ENCODE measurements at places on chromosomes 2 and 18.

GRCh38 chr2:29269765-29270109 lies 154.5 kb downstream of the CLIP4 start:
- DNase-seq: no peak

- DNase-seq: no peak
Measured at GRCh38 chr18:59783138-59783537, 85.9 kb upstream of the CCBE1 start.

- DNase-seq: no peak
Measured at GRCh38 chr18:41323044-41323443, 632.0 kb upstream of the PIK3C3 start.

DNA sequence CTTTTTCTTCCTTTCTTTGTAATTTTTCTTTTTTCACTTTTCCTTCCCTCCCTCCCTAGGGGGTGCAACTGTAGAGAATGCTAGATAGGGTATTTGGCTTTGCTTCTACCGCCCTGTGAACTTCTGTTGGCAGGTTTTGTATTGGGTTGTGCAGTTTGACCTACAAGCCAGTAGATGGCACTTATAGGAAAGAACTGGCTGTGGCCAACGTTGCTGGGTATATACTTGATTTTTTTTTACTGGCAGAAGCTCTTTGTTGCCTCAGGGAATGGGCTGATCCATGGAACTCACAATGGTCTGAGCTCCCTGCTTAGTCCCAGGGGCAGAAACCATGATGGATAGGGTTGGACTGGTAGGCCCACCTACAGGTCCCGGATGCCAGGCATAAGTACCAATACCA lies 1019.5 kb upstream of the LRRTM1 start:
- DNase-seq: no peak

GRCh38 chr18:5175378-5175777 lies 21.7 kb downstream of the AKAIN1 start:
- DNase-seq: no peak

GRCh38 chr18:12895014-12895413 lies 11.0 kb upstream of the PTPN2 start:
- DNase-seq: no peak

GRCh38 chr2:202064171-202064880 lies 8.7 kb upstream of the KIAA2012 start:
- no peak for DNase-seq

DNA sequence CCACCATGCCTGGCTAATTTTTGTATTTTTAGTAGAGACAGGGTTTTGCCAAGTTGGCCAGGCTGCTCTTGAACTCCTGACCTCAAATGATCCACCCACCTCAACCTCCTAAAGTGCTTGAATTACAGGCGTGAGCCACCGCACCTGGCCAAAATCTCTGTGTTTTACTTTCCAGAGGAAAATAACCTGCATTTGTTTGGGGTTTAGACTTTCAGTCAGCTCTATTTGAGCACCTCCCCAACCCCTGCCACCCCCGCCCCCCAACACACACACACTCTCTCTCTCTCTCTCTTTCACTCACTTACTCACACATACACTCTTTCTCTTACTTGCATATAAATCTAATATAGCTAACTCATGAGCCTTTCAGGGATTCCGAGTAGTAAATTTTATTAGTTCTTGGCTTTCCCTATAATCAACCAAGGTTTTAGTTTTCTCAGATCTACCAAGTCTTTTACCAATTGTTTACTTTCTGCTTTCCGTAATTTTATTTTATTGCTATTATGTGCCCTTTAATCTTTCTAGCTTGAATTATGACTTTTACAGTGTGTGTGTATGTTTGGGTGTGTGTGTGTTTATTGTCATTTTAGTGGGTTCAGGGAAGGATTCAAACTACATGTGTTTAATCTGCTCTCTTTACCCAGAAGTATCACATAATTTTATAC lies 24.5 kb downstream of the MFSD6 start:
- DNase-seq: no peak

GRCh38 chr18:8011906-8012305 lies 444.8 kb downstream of the PTPRM start:
- no peak for DNase-seq

DNA sequence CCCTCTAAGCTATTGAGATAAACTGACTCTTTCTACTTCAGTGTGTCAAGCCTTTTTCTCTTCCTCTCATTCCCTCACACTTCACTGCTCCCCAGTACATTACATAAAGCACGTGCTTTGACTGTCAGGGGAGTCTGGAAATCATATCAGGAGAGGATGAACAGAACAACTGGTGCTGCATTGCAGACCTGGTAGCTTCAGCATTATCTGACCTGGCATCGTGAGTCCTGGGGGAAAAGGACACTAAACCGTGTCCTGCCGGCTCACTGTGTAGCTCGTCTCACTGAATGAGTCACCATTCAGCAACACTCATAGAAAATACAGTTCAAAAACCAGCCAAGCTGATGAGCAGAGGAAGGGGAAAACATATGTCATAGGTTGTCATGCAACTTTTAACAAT lies 108.5 kb upstream of the UNC80 start:
- DNase-seq: no peak

GRCh38 chr2:217573571-217573970 lies 429.2 kb downstream of the TNS1 start:
- no peak for DNase-seq

GRCh38 chr2:84858937-84859336 lies 21.9 kb downstream of the TRABD2A start:
- DNase-seq: no peak

- DNase-seq: no peak
Measured at GRCh38 chr2:205197468-205198139, 484.7 kb upstream of the NRP2 start.

- no peak for DNase-seq
Measured at GRCh38 chr2:229244975-229245374, 26.1 kb downstream of the PID1 start.

DNA sequence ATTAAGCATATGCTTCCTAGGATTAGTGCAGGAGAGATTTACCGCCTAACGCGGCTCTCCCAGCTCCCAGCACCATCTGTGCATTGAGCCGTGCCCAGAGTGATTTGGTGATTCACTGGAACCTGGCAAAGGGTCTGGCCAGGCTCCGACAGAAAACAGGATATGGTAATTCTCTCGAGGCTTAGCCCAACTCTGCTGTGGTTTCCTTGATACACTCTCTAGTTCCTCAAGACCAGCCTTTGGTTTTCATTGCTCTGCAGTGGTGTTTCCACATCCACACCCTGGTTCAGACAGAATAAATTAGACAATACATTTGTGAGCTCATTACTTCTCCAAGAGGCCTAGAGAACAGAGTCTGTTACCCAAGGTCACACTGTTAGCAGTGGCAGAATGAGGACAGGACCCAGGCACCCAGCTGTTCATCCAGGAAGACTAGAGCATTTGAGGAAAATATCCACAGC lies 23.0 kb upstream of the SMAD2 start:
- DNase-seq: no peak

DNA sequence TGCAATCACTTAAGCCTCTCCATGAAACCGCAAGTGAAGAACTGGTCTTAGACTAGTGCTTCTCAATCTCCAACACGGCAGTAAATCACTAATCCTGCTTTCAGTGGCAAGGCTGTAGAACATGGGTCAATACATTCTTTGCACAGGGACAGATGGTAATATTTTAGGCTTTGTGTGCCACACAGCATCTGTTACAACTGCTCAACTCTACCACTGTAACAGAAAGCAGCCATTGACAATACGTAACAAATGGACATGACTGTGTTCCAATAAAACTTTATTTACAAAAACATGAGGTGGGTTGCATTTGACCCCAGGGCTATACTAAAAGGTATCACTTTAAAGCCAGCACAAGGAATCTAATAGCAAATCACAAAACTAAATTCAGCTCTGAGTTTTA lies 51.1 kb downstream of the RNF152 start:
- DNase-seq: no peak

- DNase-seq: no peak
Measured at GRCh38 chr2:134623046-134623445, 95.8 kb downstream of the TMEM163 start.

DNA sequence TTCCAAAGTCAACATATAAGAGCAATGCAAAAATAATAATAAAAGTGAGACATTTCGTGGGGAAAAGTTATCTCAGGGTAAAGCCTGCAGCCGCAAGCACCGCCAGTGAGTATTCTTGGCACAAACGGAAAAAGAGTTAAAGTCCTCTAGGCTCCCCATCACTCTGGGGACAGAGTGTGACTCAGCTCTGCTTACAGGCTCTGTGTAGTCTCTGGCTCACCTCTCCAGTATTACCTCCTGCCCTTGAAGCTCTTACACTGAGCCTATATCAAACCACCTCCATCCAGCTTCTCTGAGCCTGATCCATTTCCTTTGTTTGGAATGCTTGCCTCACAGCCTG lies 55.5 kb downstream of the MTHFD2 start:
- no peak for DNase-seq

DNA sequence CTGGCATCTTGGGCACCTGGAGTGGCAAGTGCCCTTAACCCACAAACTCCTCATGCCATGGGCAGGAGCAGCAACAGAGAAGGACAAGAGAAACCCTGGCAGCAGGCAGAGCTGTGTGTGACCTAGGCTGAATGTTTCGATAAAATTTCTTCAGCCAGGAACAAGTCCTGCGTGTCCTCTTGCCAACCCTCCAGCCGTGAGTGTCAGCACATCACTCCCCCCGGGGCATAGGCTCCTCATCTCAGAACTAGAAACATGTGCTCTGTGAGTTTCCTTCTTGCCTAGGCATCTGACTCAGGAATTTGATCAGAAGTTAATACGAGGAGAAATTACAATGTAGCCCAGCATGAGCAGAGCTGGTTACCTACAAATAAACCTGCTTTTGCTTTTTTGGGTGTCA lies 2.2 kb downstream of the ABCG8 start:
- no peak for DNase-seq

- DNase-seq: no peak
Measured at GRCh38 chr2:122112216-122113005, 357.0 kb downstream of the TSN start.

GRCh38 chr18:10400534-10401307 lies 53.7 kb upstream of the APCDD1 start:
- DNase-seq: no peak

DNA sequence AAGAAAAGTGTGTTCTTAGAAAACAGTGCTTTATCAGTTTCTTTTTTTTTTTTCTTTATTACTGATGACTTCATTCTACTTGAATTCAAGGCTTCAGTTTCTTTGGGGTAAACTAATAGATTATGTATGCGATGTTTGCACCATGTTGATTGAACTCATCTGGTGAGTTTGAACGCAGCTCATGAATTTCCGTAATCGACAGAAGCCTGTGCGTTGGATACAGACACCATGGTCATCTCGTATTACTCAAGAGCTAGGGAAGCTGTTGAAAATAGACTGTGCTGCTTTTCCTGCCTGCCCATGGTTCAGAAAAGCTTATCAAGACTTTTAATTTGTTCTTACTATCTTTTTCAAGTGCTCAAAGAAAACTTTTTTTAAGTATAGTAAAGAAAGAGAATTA lies 185.5 kb upstream of the NRP2 start:
- DNase-seq: no peak

- DNase-seq: no peak
Measured at GRCh38 chr2:157809212-157809611, 66.9 kb downstream of the ACVR1 start.

DNA sequence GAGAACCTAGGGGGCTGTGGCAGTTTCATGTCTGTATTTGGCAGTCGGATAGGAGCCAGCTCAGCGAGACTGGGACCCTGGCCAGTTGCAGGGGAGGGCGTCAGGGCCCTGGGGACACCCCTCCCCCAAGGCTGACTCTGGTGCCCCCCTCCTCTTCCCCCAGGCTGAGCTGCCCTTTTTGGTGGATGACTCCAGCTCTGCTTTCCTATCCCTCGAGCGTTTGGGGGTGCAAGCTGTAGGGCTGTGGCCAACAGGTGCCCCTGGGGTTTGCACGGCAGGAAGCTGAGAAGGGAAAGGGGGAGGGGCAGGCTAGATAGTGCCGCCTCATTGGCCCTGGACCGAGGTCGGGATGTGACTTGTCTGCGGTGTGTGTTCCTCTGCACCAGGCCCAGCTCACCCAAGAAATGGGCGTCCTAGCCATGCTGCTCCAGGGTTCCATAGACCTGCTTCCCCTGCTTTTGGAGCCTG lies 26.4 kb downstream of the SPEG start:
- no peak for DNase-seq

DNA sequence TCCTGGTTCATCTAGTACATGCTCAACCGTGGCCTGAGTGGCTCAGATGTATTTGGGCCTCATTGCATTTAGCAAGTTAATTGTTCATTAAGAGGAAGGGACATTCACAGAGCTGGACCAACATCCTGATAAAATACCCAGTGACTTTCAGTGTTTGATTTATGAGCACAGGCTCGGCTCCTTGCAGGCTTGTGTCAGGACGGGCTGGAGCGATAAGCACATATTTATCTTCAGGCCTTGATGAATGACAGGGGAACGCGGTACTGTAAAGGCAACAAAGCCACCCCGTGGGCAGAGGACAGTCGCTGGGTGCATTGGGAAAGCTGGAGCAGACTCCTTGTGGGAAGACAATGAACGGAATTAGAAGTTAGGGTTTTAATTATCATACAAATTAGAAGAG lies 548.6 kb upstream of the HS6ST1 start:
- no peak for DNase-seq

DNA sequence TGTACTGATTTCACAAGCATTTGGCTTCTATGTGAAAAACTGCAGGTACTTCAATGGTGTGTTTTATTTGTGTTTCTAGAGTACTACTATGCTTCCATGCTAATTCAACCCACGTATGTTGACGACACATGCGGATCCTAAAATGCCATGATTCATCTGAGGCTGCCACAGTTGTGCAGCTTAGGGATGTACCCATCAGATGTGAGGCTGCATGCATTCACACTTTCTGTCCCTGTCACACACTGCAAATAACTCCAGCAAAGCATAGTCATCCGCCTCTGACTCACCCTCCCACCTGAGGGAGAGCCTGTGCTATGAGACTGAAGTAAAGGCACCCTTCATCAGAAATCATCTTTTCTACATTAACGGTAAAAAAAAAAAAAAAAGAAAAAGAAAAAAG lies 22.1 kb upstream of the SERTAD2 start:
- DNase-seq: no peak

GRCh38 chr2:44736270-44736942 lies 205.1 kb upstream of the SIX3 start:
- DNase-seq: no peak

DNA sequence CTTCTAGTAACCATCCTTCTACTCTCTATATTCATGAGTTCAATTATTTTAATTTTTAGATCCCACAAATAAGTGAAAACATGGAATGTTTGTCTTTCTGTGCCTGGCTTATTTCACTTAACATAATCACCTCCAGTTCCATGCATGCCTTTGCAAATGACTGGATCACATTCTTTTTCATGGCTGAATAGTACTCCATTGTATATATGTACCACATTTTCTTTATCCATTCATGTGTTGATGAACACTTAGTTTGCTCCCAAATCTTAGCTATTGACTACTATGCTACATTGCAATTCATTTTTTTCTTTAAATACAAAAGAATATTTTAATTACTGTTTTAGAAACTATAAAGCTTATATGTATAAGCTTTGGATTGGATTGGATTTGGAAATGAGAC lies 240.4 kb upstream of the LYPD1 start:
- DNase-seq: no peak

DNA sequence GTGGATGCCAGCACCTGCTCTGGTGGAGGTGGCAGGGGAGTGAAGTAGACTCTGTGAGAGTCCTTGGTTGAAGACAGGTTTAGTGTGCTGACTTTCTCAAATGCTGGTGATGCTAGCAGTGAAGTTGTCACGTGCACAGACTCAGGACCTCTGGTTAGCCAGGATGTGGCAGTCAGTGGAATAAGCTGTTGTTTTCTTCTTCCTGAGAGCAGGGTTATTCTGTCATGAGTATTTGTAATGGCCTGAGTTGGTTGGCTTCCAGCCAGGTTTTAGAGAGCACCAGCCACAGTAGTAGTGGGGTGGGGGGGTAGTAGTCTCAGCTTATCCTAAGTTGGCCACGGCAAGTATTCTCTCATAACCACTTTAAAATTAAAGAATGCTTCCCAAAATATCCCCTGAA lies 238.5 kb upstream of the FBXO11 start:
- no peak for DNase-seq

Measured in stimulated activated CD8-positive, alpha-beta memory T cell treated with anti-CD3 and anti-CD28 coated beads, Interleukin-7, amount 100 ng/mL, for 1 hour (primary cell).